Lower lobe of right lung (tissue), 2 donors: ENCODE measurements at places on chromosomes 11 and 22. TPM values are rescaled to one million over a fixed set of nuclear protein-coding genes. Genes with fewer than 3 reads are reported as not detected.
A peak's percentile ranks its signal among the peaks of the same experiment; 100 is the strongest.

DNA sequence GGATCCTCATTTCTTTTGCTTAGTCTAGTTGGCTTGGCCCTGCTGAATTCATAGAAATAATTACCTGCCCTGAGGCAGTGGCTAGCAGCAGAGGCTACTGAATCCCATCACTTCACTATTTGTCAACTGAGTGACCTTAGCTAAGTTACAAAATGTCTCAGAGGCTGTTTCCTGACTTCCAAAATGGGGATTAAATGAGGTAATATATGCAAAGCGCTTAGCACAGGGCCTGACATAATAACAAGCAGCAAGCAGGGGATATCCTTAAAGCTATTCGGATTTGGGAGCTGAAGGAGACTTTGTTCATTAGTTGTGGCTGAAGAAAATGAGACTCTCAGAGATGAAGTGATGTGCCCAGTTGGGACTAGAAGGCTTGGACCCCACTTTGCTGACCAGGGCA, 2.8 kb downstream of the NRGN start:
- no peaks in the 10 kb centered on the region for H3K36me3 ChIP-seq
- no peak overlapping the region for H3K4me3 ChIP-seq
- peaks cover 37% of the 10 kb centered on the region for H3K4me1 ChIP-seq
- H3K27ac ChIP-seq: no peak overlapping the region

DNA sequence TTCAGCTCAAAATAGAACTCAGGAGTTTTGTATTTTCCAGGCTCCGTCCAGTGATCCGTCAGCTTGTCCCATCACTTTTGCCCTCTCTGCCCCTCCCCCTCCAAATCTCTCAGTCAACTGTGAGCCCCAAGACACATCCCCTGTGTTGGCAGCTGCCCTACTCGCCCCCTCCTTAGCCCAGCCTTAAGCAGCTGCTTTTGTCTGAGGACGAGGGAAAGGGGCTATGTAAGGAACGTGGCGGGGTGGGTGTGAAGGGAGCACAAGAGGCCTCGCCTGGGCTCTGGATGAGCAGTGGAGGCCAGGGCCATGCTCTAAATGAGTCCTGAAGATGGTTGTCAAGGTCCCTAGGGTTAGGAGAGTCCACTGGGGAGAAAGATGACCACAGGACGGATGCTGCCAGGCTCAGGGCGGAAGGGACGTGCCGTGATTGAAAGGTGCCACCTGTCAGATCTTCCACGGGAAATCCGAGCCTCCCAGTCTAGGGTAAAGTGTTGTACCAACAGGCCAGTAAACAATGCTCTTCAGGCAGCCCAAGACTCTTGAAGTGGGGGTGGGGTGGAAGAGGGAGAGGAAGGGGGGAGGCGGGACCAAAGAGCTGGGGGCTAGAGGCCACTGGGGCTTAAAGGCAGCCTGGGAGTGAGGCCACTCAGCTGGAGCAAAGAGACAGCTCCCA, at the start of gene SMTNL1:
Gene SMTNL1 (plus strand): TSS at position 649 of the 673 bp plus-strand sequence. CDS start 5,048 bp downstream, outside the sequence.
- no peaks in the 10 kb centered on the region for H3K4me1 ChIP-seq
- no peaks in the 10 kb centered on the region for H3K36me3 ChIP-seq
- no peak for DNase-seq
- H3K27me3 ChIP-seq: no peaks in the 10 kb centered on the region
- no peak within 1 kb of the TSS for H3K27ac ChIP-seq

- H3K36me3 ChIP-seq: no peaks in the 10 kb centered on the region
- no peak overlapping the region for H3K27ac ChIP-seq
- no peak for DNase-seq
- H3K4me1 ChIP-seq: no peaks in the 10 kb centered on the region
- no peak overlapping the region for H3K4me3 ChIP-seq
- peaks cover 24% of the 10 kb centered on the region for H3K27me3 ChIP-seq
Observed at GRCh38 chr11:120017582-120018150, 120.2 kb downstream of the TRIM29 start.

- DNase-seq: no peak
- H3K27ac ChIP-seq: no peak overlapping the region
- no peak overlapping the region for H3K4me3 ChIP-seq
- H3K27me3 ChIP-seq: no peaks in the 10 kb centered on the region
Observed at GRCh38 chr11:113375402-113375801, 12.2 kb upstream of the ANKK1 start.

DNA sequence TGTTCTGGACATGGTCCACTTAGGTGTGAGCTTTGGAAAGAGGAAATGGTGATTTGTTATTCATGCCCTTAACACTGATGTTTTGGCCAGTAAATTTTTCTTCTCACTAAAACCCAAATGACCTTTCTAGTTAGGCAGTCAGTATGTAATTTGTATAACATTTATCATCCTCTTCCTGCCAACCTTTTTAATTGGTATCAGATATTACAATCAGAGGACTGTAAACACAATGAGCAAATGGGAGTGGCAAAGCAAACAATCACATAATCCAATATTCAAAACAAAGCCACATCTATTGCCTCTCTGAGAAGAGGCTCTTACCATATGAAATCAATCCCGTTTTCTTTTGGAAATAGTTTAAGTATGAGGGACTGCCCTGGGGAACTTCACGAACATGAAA, 49.1 kb downstream of the BBOX1 start:
- no peak overlapping the region for H3K4me3 ChIP-seq
- no peaks in the 10 kb centered on the region for H3K4me1 ChIP-seq
- H3K27ac ChIP-seq: no peak overlapping the region
- H3K27me3 ChIP-seq: no peaks in the 10 kb centered on the region

DNA sequence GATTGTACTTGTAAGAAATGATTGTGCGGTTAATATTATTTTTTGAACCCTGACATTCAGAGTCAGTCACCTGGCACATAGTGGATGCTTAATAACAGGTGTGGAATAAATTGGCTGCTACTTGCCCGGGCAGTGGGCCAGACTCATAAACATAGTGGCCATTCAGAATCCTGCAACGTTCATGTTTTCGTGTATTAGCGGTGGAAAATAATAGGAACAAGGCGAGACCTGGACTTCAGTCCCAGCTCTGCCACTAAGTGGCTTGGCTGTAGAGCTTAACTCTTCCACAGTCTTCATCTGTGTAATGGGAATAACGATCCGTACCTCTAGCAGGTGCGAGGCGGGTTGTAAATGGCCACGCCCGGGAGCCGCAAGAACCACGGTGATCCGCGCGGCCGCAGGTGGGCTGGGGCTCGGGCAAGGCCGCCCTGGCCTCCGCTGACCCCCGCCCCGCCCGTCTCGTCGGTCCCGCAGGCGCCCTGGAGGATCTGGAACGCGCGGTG, 761 bp upstream of the TMEM25 start:
- H3K4me1 ChIP-seq: peaks cover 27% of the 10 kb centered on the region
- H3K27ac ChIP-seq: peak overlapping the region; percentile 78
- DNase-seq: no peak
- no peaks in the 10 kb centered on the region for H3K27me3 ChIP-seq
- peak overlapping the region; percentile 93 for H3K4me3 ChIP-seq

DNA sequence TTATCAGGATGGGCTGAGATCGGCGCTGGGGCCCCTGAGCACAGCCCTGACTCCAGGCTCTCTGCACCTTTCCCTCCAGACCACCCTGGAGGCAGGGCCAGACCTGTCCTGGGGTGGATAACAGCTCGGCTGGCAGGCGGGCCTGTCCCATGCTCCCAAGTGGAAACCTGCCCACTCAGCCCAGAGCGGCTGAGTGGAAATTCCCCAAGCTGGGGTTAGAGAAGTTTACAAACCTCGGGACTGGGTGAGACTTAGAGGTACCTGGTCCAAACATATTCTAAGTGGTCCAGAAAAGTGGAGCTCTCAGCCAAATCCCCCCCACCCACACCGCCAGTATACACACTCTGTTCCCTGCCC, 4.8 kb upstream of the FXYD2 start:
- DNase-seq: no peak
- H3K4me3 ChIP-seq: no peak overlapping the region
- H3K4me1 ChIP-seq: peaks cover 39% of the 10 kb centered on the region
- H3K27me3 ChIP-seq: peaks cover 3% of the 10 kb centered on the region

DNA sequence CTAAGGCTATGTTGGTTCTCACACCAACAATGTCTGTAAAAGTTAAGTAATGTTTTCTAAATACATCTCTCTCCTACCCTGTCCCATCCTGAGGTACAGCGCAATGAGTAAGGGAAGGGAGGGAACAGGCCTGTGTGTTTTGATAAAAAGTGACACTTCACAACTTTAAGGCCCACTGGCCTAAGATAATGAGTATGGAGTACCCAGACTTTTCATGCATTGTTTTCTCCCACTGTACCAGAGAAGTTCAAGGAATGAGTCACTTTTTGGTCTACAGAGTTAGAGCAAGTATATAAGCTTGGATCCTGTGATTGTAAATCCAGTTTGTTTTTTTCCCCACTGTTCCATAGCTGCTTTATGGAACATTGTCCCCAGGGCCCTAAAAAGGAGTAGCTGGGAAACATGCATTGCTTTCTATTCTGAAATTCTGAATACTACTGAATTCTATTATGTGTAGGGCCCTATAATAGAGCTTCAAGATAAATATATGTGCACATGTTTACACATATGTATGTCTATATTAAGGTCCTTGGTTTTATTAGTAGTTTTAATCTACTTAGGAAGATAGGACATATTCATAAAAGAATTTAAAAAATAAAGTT, 29.8 kb downstream of the KCNE3 start:
- H3K4me3 ChIP-seq: no peak overlapping the region
- H3K36me3 ChIP-seq: no peaks in the 10 kb centered on the region
- no peaks in the 10 kb centered on the region for H3K27me3 ChIP-seq
- DNase-seq: no peak
- no peaks in the 10 kb centered on the region for H3K4me1 ChIP-seq

GRCh38 chr11:91773090-91773489, 451.5 kb upstream of the FAT3 start:
- no peak overlapping the region for H3K27ac ChIP-seq
- H3K27me3 ChIP-seq: no peaks in the 10 kb centered on the region
- H3K36me3 ChIP-seq: no peaks in the 10 kb centered on the region
- H3K4me3 ChIP-seq: no peak overlapping the region

- H3K27me3 ChIP-seq: no peaks in the 10 kb centered on the region
- H3K27ac ChIP-seq: no peak overlapping the region
- DNase-seq: no peak
- peaks cover 3% of the 10 kb centered on the region for H3K4me1 ChIP-seq
Observed at GRCh38 chr11:66875378-66875777, 18.5 kb downstream of the LRFN4 start.

- H3K4me1 ChIP-seq: no peaks in the 10 kb centered on the region
- no peak overlapping the region for H3K27ac ChIP-seq
- H3K27me3 ChIP-seq: peaks cover 3% of the 10 kb centered on the region
- DNase-seq: no peak
- no peaks in the 10 kb centered on the region for H3K36me3 ChIP-seq
Observed at GRCh38 chr11:77183431-77183984, 55.5 kb downstream of the MYO7A start.

- no peaks in the 10 kb centered on the region for H3K27me3 ChIP-seq
- no peak overlapping the region for H3K4me3 ChIP-seq
- no peak for DNase-seq
- no peaks in the 10 kb centered on the region for H3K36me3 ChIP-seq
- H3K4me1 ChIP-seq: no peaks in the 10 kb centered on the region
- H3K27ac ChIP-seq: no peak overlapping the region
Observed at GRCh38 chr11:30573951-30574350, 12.2 kb downstream of the MPPED2 start.

GRCh38 chr11:6538945-6539344, 41.9 kb downstream of the DNHD1 start:
- H3K36me3 ChIP-seq: peaks cover 9% of the 10 kb centered on the region
- H3K27ac ChIP-seq: no peak overlapping the region
- DNase-seq: no peak
- H3K4me3 ChIP-seq: no peak overlapping the region

GRCh38 chr11:22787055-22787454, 42.5 kb downstream of the SVIP start:
- H3K36me3 ChIP-seq: no peaks in the 10 kb centered on the region
- H3K27me3 ChIP-seq: no peaks in the 10 kb centered on the region
- no peak overlapping the region for H3K27ac ChIP-seq
- no peaks in the 10 kb centered on the region for H3K4me1 ChIP-seq
- no peak overlapping the region for H3K4me3 ChIP-seq

- H3K36me3 ChIP-seq: peaks cover 80% of the 10 kb centered on the region
- H3K4me3 ChIP-seq: no peak overlapping the region
- no peak overlapping the region for H3K27ac ChIP-seq
- no peak for DNase-seq
- H3K4me1 ChIP-seq: no peaks in the 10 kb centered on the region
Observed at GRCh38 chr11:108101090-108101775, 20.1 kb upstream of the ACAT1 start.

GRCh38 chr22:19495562-19496323, 16.0 kb downstream of the CDC45 start:
- no peak overlapping the region for H3K27ac ChIP-seq
- no peaks in the 10 kb centered on the region for H3K4me1 ChIP-seq
- no peak for DNase-seq
- H3K36me3 ChIP-seq: no peaks in the 10 kb centered on the region
- H3K27me3 ChIP-seq: no peaks in the 10 kb centered on the region
- no peak overlapping the region for H3K4me3 ChIP-seq

DNA sequence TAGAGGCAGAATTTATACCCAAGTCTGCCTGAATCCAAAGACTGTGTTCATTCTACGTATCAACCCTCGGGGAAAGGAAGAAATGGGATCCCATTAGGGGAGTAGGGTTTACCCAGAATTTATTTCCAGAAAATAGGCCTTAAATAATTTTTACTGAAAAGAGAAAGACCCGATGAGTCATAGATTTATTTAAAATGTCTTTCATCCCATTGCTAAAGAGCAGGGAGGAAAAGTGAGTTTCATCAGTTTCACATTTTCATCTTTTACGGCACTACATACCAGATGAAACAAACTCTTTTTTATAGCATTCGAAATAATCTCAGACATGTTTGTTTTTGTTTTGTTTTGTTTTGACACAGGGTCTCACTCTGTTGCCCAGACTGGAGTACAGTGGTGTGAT, 31.3 kb downstream of the SLC1A2 start:
- H3K27me3 ChIP-seq: no peaks in the 10 kb centered on the region
- H3K27ac ChIP-seq: no peak overlapping the region
- H3K4me1 ChIP-seq: peaks cover 23% of the 10 kb centered on the region
- no peak overlapping the region for H3K4me3 ChIP-seq
- no peaks in the 10 kb centered on the region for H3K36me3 ChIP-seq

GRCh38 chr22:49613511-49614270, 214.0 kb downstream of the BRD1 start:
- no peak for DNase-seq
- no peak overlapping the region for H3K27ac ChIP-seq
- no peaks in the 10 kb centered on the region for H3K27me3 ChIP-seq
- H3K4me3 ChIP-seq: no peak overlapping the region
- H3K36me3 ChIP-seq: no peaks in the 10 kb centered on the region
- H3K4me1 ChIP-seq: no peaks in the 10 kb centered on the region

DNA sequence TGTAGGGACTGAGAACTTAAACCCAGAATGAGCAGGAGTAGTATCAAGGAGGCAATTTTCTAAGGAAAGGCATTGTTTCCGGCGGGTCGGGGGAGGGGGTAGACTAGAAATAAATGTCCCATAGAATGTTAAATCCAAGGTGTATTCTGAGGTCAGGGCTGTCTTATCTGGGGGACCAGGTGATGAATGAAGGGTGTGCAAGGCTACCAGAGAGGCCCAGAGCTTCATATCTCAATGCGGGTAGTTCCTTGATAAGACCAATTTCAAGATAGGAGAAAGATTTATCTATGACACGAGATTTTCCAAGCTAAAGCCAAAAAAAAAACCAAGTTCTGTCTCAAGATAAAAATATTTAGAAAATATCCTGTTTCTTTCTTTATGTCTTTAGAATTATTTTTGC, 8.3 kb upstream of the RCE1 start:
- peaks cover 21% of the 10 kb centered on the region for H3K36me3 ChIP-seq
- no peaks in the 10 kb centered on the region for H3K27me3 ChIP-seq
- DNase-seq: no peak
- H3K27ac ChIP-seq: no peak overlapping the region
- peaks cover 5% of the 10 kb centered on the region for H3K4me1 ChIP-seq
- H3K4me3 ChIP-seq: no peak overlapping the region

Gene ARHGAP32
- total RNA-seq: 27.9 TPM

Gene PDXP
- total RNA-seq: 3.9 TPM

Gene NOX4
- 4.3 TPM for total RNA-seq

Gene TP53AIP1
- not detected for total RNA-seq

Gene RASSF10
- total RNA-seq: 4.3 TPM

Gene KRTAP5-9
- total RNA-seq: not detected

Gene SCO2
- total RNA-seq: 4.9 TPM

Gene ISX
- not detected for total RNA-seq

Gene LUZP2
- not detected for total RNA-seq
